ENCODE measurements at places on chromosomes 1 and 21. TPM values are rescaled to one million over a fixed set of nuclear protein-coding genes. Genes with fewer than 3 reads are reported as not detected.

Gene RYR2
- total RNA-seq, result 0.63 TPM

Gene TESK2
- total RNA-seq, result 2.9 TPM

Gene TSTD1
- 148 TPM for total RNA-seq

Gene C1orf115
- total RNA-seq, result 5.5 TPM

Gene MRTO4
- total RNA-seq, result 117 TPM

Gene NUP210L
- total RNA-seq, result not detected

Gene C1orf74
- 4.4 TPM for total RNA-seq

Gene GPA33
- not detected for total RNA-seq

GRCh38 chr1:235025422-235025984 is 103.1 kb downstream of the TOMM20 start:
- no peak for DNase-seq

DNA sequence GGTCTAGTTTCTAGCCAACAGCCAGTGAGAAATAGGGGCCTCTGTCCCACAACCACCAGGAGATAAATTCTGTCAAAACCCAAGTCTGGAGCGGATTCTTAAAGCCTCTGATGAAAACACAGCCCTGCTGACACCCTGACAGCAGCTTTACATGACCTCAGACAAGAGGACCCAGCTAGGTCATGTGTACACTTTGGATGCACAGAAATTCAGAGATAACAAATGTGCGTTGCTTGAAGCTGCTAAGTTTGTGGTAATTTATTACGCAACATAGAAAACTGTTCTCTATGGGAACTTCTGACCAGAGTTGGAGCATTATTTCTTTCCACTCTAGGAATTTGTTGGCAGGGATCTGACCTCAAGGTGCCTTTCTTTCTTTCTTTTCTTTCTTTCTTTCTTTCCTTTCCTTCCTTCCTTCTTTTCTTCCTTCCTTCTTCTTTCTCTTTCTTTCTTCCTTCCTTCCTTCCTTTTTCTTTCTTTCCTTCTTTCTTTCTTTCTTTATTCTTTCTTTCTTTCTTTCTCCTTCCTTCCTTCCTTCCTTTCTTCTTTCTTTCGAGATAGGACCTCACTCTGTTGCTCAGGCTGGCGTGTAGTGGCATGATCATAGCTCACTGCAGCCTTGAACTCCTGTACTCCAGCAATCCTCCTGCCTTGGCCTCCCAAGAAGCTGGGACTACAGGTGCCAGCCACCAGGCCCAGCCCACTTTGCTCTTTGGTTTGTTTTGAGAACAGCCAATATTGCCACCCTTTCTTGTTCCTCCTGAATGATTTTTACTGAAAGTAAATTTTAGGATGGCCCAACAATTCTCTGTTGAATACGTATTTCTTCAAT is 14.9 kb upstream of the HMGCS2 start:
- DNase-seq, result no peak

DNA sequence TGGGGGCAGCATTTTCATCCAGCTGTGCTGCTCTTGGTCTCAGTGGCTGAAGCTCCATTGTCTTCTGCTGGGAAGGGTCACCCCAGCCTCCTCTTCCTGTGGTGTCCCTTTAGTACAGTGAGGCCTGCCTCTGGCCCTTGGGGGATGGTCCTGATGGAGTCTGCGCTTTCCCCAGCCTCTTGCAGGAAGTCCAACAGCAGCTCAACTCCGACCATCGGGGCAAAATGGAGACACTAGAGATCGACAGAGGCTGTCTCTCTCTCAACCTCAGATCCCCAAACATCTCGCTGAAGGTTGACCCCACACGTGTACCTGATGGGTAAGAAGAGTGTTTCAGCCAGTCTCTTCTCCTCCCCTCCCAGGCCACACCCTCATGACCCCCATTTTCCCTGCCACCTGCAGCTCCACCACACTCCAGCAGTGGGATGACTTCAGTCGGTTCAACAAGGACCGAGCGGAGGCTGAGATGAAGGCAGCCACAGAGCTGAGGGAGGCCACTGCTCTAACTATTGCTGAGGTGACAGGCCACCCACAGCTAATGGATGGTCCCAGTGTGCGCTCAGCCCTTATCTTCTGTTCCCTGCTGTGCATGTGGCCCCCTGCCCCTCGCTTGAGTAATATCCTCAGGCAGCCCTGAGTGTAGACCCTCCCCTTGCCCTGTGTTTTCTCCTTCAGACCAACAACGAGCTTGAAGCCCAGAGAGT is 2.0 kb upstream of the ADPRS start:
- DNase-seq, result no peak

DNA sequence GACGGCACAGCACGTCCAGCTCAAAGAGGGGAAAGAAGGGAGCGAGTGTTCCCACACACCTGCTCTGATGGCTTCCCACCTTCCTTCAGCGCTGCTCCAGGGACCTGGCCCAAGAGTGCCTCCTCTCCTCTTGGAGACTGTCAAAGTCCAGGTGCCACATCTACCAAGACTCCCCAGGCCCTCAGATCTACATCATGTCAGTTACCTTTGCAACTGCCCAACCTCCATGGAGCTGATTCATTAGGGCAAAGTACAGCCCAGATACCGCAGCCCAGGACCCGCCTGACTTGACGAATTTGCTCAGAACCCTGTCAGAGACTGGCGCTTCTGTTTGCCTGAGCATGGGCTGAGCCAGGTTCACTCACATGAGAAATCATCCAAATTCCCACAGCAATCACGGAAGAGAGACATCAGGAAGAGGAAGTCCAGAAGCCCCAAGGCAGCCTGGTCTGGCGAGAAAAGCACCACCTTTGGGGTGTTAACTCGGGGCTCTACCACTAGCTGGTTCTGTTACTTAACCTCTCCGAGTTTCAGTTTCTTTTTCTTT is at the start of gene SEC16B:
SEC16B (minus strand) TSS at position 234 of the 547 bp plus-strand sequence. CDS start 2,077 bp downstream, outside the sequence.
- DNase-seq, result peak; percentile 67

DNA sequence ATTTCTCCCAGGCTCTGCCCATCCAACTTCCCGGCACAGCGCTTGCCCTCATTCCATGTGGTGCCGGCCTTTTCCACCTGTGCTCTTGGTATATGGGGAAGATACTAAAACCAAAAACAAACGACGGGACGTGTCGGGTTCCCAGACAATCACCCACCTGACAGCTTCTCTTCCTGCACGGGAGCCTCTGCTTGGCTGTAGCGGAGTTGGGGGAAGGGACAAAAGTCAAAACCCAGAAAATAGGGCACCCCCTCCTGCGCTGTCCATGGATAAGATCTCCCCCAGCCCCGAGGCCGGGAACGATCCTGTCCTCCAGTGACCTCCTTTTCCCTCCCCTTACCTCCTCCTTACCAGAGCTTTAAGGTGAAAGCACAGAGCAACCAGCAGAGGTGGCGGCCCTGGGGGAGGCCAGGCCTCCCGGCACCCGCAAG is 640 bp downstream of the JTB start:
- DNase-seq, result no peak

GRCh38 chr1:37901191-37901892 is 42.0 kb upstream of the MTF1 start:
- DNase-seq, result no peak

GRCh38 chr1:33459691-33460090 is 12.8 kb upstream of the ZSCAN20 start:
- no peak for DNase-seq

GRCh38 chr1:4396551-4396950 is 257.9 kb upstream of the AJAP1 start:
- DNase-seq, result no peak

- DNase-seq, result no peak
Observed at GRCh38 chr1:62407398-62408009, 29.3 kb upstream of the USP1 start.

DNA sequence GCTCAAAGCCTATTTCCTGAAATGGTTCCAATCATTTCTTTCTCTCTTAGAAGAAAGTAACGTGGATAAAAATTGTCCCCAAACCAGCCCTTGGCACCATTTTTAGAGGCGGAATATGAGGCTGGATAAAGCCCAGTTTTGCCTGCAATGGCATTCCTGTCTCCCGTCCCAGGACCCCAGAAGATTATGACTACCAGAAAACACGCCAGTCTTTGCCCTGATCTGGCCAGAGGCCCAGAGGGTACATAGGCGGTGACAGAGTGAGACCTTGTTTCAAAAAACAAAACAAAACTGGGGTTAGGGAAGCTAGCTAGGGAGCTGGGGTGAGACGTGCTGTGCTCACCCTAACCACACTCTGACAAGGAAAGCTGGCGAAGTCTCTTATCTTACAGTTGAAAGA is at the start of gene AADACL4:
AADACL4 (plus strand) TSS at position 301 of the 400 bp plus-strand sequence. CDS start 462 bp downstream, outside the sequence.
- no peak for DNase-seq

DNA sequence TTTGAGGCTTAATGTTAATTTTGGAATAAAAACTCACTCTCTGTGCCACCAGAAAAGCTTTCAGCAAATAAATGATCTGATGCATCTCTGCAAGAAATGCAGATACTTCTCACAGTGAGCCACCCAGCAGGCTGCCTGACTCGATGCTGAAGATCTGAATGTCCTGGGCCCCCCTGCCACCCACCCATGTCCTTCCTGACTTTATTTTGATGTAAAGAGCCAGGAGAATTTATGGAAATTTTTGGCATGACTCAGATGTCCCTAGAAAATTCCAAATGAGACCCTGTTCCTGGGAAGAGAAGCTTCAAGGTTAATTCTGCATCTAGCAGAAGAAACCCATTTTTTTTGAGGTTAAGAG is 62.8 kb upstream of the COA6 start:
- no peak for DNase-seq

DNA sequence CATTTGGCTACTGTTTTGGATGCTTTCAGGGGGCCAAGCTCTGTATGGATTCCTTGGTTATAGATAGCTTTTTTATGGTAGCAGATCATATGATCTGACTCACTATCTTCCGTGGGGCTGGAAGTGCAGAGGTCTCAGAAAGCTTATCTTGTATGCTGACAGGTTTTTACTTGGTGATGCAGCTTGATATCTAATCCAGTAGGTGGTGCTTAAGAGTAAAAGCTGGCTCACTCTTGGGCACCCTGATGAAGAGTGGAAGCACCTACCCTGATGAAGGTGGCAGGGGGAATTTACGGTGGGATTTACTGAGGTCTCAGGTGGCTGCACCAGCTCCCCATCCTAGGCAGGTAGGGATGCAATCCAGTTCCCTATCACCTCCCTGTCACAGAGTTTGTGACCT is 151.2 kb downstream of the PTBP2 start:
- no peak for DNase-seq

DNA sequence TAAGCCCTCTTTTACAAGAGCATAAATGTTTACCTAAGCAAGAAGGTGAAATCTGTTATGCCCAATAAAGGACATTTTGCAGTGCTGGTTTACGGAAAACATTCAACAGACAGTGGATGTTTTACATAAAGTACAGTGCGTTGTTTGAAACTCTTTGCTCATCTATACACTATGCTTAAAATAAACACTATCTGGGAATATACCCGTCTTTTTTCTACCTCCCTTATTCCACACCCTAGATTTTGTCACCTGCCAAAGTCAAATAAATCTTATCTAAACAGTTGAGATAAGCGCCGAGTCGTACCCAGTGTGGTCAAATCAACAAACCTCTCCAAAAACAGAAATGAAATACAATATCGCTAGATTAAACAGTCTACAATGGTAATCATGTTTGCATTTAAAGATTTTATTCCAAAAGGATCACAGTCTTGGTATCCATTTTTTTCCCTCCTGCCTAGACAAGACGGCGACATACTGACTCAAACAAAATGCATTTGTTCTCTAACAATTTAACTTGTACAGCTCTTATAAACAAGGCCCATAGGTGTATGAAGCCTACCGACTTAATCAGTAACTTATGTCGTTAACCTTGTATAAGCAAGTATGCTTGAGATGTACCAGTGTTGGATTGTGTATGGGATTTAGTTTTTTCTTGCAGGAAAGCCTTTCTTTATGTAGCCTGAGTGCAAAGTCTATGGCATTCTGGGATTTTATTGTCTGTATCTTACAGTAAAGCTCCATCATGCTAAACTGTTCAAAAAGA is 189.1 kb downstream of the FMN2 start:
- DNase-seq, result no peak

- no peak for DNase-seq
Observed at GRCh38 chr1:162009501-162010174, 14.0 kb downstream of the OLFML2B start.

- no peak for DNase-seq
Observed at GRCh38 chr21:32239551-32239950, 39.3 kb downstream of the MIS18A start.

GRCh38 chr1:15735304-15736037 is 587 bp upstream of the SLC25A34 start:
- DNase-seq, result no peak

- DNase-seq, result no peak
Observed at GRCh38 chr1:3471356-3472087, 17.1 kb downstream of the ARHGEF16 start.

- no peak for DNase-seq
Observed at GRCh38 chr1:8423692-8424538, 106.0 kb downstream of the SLC45A1 start.

GRCh38 chr1:46492871-46493270 is 3.2 kb downstream of the DMBX1 start:
- DNase-seq, result no peak

DNA sequence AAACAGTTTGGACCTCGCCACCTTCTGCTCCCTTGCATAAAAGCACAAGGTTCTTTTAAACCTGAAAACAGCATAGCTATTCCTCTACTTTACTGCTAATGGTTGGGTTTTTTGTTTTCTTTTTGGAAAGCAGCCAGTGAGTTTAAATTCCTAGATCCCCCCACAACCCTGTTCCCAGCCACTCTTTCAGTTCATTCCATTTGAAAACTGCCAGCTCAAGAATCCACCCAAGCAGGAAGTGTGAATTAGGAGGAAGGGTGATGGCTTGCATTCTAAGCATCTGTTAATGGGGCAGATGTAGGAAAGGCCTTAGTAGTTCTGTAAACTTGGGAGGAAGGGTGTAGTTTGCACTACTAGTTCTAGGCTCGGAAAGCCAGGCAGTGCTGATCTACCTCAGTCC is 172.9 kb upstream of the HOOK1 start:
- DNase-seq, result no peak

GRCh38 chr1:244313346-244313745 is 138.4 kb downstream of the ADSS2 start:
- DNase-seq, result no peak

DNA sequence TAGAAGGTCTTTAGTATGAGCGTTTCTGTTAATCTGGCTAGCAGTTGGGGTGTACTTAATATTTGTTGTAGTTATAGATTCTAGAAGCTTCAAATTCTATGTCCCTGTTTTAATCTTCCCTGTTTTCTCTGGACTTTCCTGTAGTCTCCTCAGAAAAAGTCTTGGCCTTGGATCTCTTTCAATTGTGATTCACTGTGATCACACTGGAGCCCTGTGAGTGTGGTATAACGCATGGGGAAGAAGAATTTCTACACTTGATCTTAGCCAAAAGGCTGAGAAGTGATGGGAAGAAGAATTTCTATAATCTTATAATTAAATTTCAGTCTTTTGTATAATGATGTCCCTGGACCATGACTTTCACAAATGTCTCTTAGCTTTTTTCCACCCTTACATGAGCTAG is 36.7 kb upstream of the COP1 start:
- DNase-seq, result no peak

DNA sequence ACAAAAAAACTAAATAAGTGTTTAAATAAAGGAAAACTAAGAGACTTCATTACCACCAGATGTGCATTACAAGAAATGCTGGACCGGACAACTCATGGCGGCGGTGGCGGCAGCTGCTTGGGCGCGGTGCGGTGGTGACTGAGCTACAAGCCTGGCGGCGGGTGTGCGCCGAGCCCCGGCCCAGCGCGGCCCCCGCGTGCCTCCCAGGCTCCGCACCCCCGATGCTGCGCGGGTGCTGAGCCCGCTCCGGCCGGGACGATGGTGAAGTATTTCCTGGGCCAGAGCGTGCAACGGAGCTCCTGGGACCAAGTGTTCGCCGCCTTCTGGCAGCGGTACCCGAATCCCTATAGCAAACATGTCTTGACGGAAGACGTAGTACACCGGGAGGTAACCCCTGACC is 52.2 kb upstream of the RCOR3 start:
- DNase-seq, result no peak

GRCh38 chr1:235759336-235759735 is 107.4 kb downstream of the LYST start:
- DNase-seq, result no peak
